ENCODE measurements at places on chromosomes 2 and 18.

DNA sequence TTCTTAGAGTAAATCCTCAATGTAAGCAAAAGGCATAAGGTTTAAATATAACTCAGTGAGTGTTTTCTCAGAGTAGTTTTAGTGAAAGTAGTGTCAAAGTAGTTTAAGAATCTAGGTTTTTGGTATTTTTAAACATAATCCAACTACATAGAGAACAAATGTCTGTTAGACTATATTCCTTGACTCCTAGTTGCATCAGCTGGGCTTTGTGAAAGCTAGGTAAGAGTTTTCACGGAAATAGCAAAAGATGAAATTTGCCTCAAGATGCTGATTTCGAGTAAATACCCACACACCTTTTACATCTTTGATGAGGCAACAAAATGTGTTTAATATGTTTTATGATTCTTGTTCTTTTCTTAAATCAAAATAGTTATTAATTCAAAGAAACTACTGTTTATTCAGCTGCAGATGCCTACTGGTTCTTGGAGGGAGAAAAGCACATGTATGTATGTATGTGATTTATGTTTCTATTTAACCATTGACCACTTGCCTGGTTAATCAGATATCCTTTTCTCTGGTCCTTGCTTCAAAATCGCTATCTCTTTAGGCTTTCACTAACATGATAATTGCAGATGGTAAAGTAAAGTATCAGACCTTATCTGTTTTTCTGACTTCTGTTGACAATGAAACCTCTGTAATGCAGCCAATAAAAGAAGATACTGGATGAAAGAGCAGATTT lies 117.4 kb upstream of the NOSTRIN start:
- DNase-seq, result no peak

- no peak for DNase-seq
Observed at GRCh38 chr2:124450481-124450880, 425.4 kb downstream of the CNTNAP5 start.

GRCh38 chr2:179226203-179226960 lies 38.2 kb downstream of the SESTD1 start:
- no peak for DNase-seq

DNA sequence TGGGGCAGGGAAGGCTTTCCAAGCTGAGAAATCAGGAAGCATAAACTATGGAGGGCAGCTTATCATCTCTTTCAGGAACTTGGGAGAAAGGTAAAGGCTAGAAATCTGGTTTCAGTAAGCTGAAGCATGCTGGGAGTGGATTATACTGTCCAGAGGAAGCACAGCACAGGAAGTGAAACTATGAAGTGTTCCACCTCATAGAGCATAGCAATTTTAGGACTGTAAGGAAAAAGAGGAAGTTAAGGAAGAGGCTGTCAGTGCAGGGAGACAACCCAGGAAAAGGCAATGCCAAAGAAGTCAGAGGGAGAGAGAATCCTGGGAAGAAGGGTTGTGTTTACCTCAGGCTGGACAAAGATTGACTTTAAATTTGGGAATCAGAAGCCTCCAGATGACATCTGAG lies 51.9 kb downstream of the EFEMP1 start:
- DNase-seq, result no peak

DNA sequence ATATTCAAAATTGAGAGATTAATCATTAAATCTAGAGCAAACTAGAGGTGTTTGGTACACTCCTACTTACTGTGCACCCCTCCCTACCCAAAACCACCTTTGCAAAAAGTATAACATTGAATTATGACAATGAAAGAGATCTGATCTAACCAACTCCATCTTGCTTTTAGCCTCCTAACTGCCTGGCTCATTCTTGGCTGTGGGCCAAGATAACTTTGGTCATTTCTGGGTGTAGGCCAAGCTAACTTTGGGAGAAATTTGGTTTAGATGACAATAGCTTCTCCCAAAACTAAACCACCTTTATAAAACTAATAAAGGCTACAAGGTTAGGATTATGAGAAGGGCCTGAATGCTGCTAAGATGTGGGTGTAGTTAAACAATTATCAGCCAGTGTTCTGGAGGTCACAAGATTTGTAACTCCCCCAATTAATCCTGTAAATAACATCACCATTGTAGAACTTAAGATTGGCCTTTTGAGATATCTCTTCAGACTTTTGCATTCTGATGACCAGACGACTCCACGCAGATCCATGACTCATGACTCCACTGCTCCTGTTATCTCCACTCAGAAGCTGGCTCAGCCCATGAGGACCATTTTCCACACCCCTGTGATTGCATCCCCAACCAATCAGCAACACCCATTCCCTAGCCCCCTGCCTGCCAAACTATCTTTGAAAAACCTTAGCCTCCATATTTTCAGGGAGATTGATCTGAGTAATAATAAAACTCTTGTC lies 160.2 kb downstream of the FBXO15 start:
- DNase-seq, result no peak

- no peak for DNase-seq
Observed at GRCh38 chr18:64888956-64889355, 740.1 kb upstream of the LINC00305 start.

DNA sequence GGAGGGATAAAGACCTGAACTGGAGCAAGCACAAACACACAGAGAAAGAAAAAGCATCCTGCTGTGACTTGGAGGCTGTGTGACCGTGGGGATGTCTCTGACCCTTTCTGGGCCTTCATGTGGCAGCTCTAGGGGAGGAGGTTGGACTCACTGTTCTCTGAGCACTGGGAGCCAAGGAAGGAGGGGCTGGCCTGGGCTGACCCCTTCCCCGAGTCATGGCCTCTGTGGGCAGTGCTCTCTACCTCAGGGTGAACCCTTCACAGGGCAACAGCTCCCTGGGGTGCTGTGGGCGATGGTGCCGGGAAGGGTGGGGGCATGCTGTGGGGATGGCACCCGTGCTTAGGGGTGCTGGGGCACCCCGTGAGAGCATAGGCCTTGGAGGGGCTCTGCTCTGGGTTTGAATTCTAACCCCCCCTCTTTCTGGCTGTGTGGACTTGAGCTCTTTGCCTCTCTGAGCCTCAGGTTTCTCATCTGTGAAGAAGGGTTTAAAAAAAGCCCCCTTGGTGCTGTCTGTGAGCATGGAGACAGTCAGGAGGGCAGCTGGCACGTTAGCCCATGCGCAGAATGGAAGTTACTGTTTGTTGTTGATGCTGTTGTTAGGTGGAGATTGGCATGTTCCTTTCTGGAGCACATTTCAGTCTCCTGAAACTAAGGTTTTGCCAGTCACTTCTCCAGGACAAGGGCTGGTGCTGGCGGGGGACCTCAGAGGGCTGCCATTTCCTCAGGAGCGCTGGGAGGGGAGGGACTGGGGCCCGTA lies 700 bp downstream of the TOGARAM2 start:
- no peak for DNase-seq

DNA sequence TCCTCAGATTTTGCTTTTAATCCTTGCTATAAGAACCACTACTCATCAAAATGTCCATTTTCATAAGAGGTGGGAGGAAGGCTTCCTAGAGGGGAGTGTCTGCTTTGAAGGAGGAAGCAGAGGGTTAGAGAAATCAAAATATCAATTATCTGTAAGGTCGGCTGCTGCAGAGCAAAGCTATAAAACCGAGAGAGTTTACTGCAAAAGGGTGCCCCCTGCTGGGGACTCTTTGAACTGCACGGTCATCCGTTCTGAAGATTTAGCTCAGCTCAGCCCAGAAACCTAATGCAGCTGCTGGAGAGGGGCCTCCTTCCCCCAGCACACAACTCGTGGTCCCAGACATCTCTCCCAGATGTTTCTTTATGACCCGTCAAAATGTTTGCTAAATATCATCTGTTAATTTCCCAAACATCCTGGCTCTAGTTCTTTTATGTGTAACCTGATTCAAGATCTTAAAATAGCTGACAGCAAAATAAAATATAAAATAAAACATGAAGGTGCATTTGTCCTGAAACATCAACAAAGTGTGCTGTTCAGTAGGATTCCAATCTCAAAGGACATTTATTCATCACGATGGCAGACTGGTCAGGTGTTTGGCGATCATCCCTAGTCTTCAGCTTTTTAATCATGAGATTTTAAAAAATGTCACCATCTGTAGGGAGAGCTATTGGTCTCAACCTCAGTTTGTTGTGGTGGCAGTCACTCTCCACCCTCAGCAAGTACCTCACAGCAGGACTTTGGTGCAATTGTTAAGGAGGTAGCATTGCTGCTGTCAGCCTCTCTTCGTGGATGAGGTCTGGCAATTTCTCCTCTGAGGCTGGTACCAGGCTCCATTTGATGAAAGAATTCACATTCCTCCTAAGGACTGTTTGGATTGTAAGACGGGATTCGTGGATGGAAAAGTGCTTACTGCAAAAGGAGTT lies 185.9 kb downstream of the MTX2 start:
- peak; percentile 79 for DNase-seq

DNA sequence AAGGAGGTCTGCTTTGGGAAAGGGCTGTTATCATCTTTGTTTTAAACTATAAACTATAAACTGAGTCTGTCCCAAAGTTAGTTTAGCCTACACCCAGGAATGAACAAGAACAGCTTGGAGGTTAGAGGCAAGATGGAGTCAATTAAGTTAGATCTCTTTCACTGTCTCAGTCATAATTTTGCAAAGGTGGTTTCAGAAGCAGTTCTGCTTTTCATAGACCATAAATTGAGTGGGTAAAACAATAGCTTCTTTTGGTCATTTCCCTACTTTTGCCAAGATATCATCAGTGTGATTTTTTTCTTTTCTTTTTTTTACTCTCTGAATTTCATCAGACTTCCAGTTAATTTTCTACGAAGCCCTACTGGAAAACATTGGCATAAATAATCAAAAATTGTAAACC lies 117.0 kb downstream of the AP1S3 start:
- DNase-seq, result no peak

DNA sequence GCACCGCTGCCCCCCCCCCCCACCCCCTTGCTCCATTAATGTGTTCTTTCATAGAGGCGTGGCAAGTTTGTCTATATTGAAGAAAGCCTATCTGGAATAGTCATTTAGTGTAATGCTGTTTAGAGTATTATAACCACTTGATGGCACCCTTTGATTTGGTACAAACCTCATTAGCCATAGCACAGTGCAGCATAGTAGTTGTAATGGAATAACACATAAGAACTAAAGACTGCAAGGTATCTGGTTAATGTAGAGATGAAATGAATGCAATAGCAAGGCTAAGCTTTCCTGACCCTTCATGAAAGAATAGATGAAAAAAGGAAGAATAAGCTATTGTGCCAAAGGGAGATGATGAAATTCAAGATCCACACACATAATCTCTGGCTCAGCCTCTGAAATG lies 81.9 kb downstream of the EHBP1 start:
- no peak for DNase-seq

- DNase-seq, result no peak
Observed at GRCh38 chr2:39099310-39099869, 21.5 kb downstream of the SOS1 start.

GRCh38 chr2:95346738-95347671 lies 49.9 kb downstream of the KCNIP3 start:
- no peak for DNase-seq

- DNase-seq, result no peak
Observed at GRCh38 chr18:7273301-7273921, 42.5 kb downstream of the LRRC30 start.

DNA sequence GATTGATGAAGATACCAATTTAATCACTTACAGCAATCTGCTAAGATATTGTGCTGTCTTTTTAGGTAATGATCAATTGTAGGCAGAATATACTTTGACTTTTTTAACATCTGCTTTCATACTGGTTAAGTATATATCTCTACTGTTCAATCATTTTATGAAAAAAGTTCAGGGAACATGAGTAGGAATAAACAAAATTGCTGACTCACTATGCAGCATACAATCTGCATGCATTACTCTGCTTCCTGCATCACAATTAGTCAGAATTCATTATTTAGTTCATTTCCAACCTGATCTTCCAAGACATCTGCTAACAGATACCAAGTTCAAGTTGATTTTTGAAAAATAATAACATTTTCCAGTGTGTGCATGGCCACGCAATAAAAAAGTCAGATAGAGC lies 1430.4 kb upstream of the LRRTM1 start:
- DNase-seq, result no peak

- DNase-seq, result no peak
Observed at GRCh38 chr2:211014376-211014775, 458.0 kb downstream of the CPS1 start.

- DNase-seq, result no peak
Observed at GRCh38 chr2:160910681-160911080, 249.5 kb upstream of the TANK start.

GRCh38 chr18:31555971-31556747 lies 35.5 kb upstream of the TTR start:
- DNase-seq, result peak; percentile 18

- no peak for DNase-seq
Observed at GRCh38 chr2:2799151-2799697, 468.1 kb upstream of the MYT1L start.

- no peak for DNase-seq
Observed at GRCh38 chr2:198961547-198961946, 496.2 kb downstream of the SATB2 start.

DNA sequence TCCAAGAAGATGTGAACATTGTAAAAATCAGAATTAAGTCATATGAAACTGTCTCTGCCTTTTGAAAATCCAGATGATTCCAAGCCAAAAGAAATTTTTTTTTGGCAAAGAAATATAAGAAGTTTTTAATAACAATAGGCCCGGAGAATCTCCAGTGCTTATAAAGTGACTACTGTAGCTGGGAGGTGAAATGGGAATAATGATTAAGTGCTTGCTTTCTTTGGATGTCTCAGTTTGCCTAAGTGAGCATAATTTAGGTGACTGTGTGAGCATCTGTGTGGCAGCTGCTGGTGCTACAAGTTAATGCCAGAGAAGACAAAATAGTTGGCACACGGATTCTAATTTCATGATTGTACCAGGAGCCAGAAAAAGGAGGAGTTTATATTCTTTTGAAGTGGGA lies 185.0 kb downstream of the LTBP1 start:
- DNase-seq, result no peak

DNA sequence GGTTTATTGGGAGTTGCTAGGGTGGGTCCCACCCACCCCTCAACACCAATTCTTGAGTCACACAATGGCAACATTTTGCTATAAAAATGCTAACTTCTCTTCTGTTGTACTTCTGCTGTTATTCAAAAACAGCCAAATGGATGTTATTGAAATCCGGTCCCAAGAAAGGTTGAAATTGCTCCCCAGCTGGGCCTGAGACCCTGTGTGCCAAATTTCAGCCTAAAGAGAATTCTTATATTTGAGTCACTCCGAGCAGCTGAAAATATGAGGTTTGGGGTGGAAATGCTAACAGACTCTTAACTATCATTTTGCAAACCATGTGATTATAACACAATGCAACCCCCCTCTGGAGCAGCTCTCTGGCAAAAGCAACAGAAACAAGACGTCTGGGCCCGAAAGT lies 27.0 kb upstream of the ACVR1 start:
- no peak for DNase-seq

GRCh38 chr18:7458884-7459283 lies 108.2 kb upstream of the PTPRM start:
- no peak for DNase-seq

DNA sequence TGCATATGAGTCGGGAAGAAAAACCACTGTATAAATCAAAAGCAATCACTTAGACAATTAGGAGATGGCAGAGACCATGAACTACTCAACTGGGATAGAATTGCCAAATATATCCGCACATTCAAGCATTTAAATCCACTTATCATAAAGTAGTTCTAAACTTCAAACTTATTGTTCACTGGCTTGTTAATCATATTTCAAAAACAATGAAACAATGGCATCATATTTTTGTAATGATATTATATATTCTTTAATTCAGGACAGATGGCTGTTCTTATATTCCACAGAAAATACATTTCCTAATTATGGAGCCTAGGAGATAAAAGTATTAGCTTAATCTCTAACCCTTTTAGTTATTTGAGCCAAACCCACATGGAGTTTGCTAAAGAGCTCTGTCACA lies 263.6 kb downstream of the CTNNA2 start:
- DNase-seq, result no peak

- no peak for DNase-seq
Observed at GRCh38 chr2:30165617-30166016, 18.8 kb downstream of the YPEL5 start.

GRCh38 chr2:232477751-232478510 lies 9.7 kb downstream of the ECEL1 start:
- DNase-seq, result no peak
